Mesothelial cell of epicardium (in vitro differentiated cells): ENCODE measurements at places on chromosomes 2 and 18. TPM values are rescaled to one million over a fixed set of nuclear protein-coding genes. Genes with fewer than 3 reads are reported as not detected.

GRCh38 chr2:10390369-10390801 lies 57.7 kb downstream of the ODC1 start:
- no peak overlapping the region for H3K4me3 ChIP-seq
- H3K4me1 ChIP-seq, result peaks cover 2% of the 10 kb centered on the region
- no peak overlapping the region for H3K27ac ChIP-seq
- DNase-seq, result no peak
- H3K36me3 ChIP-seq, result no peaks in the 10 kb centered on the region
- H3K27me3 ChIP-seq, result no peaks in the 10 kb centered on the region

The PTH2R gene
- not detected in 3 replicates for total RNA-seq

The IL1RN gene
- total RNA-seq, result not detected in 3 replicates

The RALB gene
- total RNA-seq, result 25.1 to 25.9 TPM (median 25.3 TPM) in 3 replicates

GRCh38 chr2:218430721-218431120 lies 11.8 kb downstream of the VIL1 start:
- no peak overlapping the region for H3K27ac ChIP-seq
- no peaks in the 10 kb centered on the region for H3K27me3 ChIP-seq
- no peak for DNase-seq
- H3K36me3 ChIP-seq, result no peaks in the 10 kb centered on the region
- no peak overlapping the region for H3K4me3 ChIP-seq
